ENCODE measurements at places on chromosomes 12 and 14. TPM values are rescaled to one million over a fixed set of nuclear protein-coding genes. Genes with fewer than 3 reads are reported as not detected.
A peak's percentile ranks its signal among the peaks of the same experiment; 100 is the strongest.

DNA sequence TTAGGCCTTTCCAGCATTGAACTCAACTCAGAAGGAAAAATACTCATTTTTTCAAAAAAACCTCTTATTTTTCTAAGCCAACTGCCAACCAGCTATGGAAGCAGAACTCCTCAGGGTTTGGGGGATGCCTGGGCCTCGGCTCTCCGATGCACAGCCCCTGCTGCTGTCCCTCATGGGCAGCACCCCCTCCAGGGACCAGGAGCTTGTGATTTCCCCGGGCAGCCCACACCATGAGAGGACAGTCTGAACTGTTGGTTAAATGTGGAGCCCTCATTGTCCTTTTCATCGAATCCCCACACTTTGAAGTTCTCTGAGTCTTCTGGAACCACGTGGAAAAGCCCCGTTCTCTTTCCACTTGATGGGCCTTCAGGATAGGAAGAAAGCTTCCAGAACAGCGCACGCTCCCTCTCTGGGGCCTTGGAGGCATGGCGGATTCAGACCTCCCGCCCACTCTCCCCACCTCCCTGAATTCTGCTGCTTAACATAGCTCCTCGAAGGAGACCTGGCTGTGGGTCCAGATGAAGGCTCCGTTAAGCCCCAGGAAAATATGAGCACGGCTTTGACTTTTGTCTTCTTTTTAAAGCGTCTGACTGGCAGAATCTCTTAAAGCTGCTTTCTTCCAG is 156.6 kb downstream of the CALM1 start:
- peak overlapping the region; percentile 58 for H3K27ac ChIP-seq
- no peak overlapping the region for H3K4me3 ChIP-seq
- H3K27me3 ChIP-seq, result no peaks in the 10 kb centered on the region
- peaks cover 37% of the 10 kb centered on the region for H3K4me1 ChIP-seq
- no peak for DNase-seq

DNA sequence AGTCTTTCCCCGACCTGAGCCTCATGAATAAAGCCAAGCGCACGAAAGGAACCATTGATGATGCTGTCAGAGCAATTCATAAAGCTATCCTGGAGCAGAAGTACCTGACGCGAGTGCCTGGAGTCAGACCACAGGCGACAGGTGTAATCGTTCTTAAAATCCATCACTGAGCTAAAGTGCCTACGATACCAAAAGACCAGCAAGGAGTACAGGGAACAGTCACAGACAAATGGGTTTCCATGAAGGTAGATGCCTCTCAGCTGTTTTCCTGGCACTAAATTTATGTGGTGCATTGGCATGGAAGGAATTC is 1.4 kb upstream of the PCED1B start:
- H3K27ac ChIP-seq, result no peak overlapping the region
- no peaks in the 10 kb centered on the region for H3K36me3 ChIP-seq
- H3K4me1 ChIP-seq, result peaks cover 14% of the 10 kb centered on the region
- H3K27me3 ChIP-seq, result no peaks in the 10 kb centered on the region
- H3K4me3 ChIP-seq, result no peak overlapping the region
- no peak for DNase-seq

DNA sequence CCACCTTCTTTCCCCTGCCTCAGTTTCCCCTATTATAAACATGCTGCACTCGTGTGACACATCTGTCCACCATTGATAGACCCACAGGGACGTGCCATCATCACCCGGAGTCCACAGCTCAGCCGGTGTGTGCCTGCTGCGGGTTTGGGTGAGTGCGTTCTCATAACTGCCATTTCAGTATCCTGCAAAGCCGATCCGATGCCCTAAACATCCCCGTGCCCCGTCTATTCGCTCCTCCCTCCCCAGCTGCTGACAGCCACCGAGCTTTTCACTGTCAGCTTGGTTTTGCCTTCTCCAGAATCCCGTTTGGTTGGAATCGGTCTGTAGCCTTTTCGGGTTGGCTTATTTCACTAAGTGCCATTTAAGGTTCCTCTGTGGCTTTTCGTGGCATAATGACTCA is 3.9 kb downstream of the LRCOL1 start:
- peaks cover 68% of the 10 kb centered on the region for H3K27me3 ChIP-seq
- H3K36me3 ChIP-seq, result no peaks in the 10 kb centered on the region
- no peak for DNase-seq
- H3K4me3 ChIP-seq, result no peak overlapping the region

DNA sequence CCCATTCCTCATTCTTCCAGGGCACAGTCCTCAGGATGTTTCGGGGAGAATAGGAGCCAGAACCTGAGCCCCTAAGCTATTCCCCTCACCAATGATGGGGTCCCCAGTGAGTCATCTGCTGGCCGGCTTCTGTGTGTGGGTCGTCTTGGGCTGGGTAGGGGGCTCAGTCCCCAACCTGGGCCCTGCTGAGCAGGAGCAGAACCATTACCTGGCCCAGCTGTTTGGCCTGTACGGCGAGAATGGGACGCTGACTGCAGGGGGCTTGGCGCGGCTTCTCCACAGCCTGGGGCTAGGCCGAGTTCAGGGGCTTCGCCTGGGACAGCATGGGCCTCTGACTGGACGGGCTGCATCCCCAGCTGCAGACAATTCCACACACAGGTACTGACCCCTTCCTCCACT is 1.3 kb downstream of the SLC39A5 start:
- no peak overlapping the region for H3K27ac ChIP-seq
- no peaks in the 10 kb centered on the region for H3K27me3 ChIP-seq
- no peak for DNase-seq
- H3K4me3 ChIP-seq, result no peak overlapping the region

DNA sequence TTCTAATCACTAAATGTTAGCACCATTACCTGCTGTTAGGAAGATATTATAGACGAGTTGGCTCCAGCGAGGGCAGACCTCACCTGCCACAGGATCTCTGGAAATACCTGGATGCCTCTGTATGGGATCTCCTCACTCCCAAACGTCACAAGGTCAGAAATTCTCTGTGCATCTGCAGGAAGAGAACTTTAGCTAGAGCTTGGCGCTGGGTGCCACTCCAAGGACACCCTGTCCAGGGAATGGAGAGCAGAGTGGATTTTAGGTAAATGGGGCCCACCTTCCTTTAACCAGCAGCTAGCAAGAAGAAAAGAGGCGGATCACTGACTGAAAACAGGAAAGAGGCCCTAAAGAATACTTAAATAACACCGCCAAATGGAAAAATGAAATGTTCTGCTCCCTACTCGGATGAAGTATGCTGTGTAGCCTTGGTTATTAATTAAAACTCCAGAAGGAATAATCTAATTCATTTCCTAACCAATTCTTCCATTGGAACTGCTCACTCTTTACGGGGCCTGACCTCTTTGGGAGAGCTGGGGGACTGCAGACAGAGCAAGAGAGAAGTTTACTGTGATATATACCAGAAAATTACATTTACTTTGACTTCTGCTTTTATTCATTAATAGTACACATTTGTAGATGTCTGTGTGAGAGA is 4.2 kb upstream of the FOXG1 start:
- no peaks in the 10 kb centered on the region for H3K36me3 ChIP-seq
- H3K4me3 ChIP-seq, result no peak overlapping the region
- H3K27me3 ChIP-seq, result peaks cover 97% of the 10 kb centered on the region
- no peak overlapping the region for H3K27ac ChIP-seq
- no peak for DNase-seq
- peaks cover 9% of the 10 kb centered on the region for H3K4me1 ChIP-seq

GRCh38 chr14:37124614-37125013 is 47.8 kb downstream of the SLC25A21 start:
- no peak overlapping the region for H3K27ac ChIP-seq
- no peaks in the 10 kb centered on the region for H3K4me1 ChIP-seq
- no peaks in the 10 kb centered on the region for H3K27me3 ChIP-seq
- DNase-seq, result no peak
- no peak overlapping the region for H3K4me3 ChIP-seq

GRCh38 chr12:49292729-49293055 is 2.3 kb upstream of the PRPH start:
- peaks cover 31% of the 10 kb centered on the region for H3K4me1 ChIP-seq
- H3K4me3 ChIP-seq, result no peak overlapping the region
- no peak overlapping the region for H3K27ac ChIP-seq
- no peak for DNase-seq

- peak overlapping the region; percentile 55 for H3K4me3 ChIP-seq
- no peaks in the 10 kb centered on the region for H3K36me3 ChIP-seq
- DNase-seq, result peak; percentile 66
- H3K27me3 ChIP-seq, result no peaks in the 10 kb centered on the region
- H3K4me1 ChIP-seq, result peaks cover 57% of the 10 kb centered on the region
These were observed 5.4 kb upstream of the NR4A1 start for GRCh38 chr12:52045794-52046199.

DNA sequence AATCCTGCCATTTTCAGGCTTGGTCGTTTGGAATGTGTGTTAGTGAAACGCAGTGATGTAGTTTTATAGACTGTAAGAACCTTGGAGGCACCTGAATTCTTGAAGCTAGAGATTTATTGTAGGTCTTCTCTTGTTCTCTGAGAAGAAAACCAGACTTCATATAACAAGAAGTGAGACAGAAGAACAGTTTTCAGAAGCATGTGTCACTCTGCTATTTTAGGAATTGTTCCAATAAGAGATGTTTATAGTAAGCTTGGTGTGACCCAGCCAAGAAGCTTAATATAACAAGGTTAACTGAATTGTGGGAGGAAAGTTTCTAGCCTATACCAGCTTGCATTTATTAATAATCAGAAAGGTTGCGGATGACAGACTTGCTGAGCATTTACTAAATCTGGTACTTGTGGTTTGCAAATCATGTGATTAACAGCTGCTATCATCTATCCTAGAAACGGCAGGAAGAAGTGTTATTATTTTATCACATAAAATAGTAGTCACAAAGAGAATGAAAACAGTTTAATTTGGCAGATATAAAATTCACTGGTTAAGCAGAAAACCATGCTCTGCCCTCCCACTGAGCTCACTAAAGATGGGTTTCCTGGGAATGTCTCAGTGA is 49.2 kb upstream of the BCAT1 start:
- H3K36me3 ChIP-seq, result no peaks in the 10 kb centered on the region
- peaks cover 17% of the 10 kb centered on the region for H3K4me1 ChIP-seq
- H3K4me3 ChIP-seq, result no peak overlapping the region
- no peaks in the 10 kb centered on the region for H3K27me3 ChIP-seq
- peak overlapping the region; percentile 13 for H3K27ac ChIP-seq

The TOMM20L gene
- total RNA-seq, result not detected

The GPR135 gene
- total RNA-seq, result 2.6 TPM

The FZD10 gene
- total RNA-seq, result not detected

The C3AR1 gene
- 3.6 TPM for total RNA-seq

The IAPP gene
- total RNA-seq, result not detected

The KRT82 gene
- total RNA-seq, result not detected

All from heart right ventricle (tissue), 16 donors.